D341Med (cell line): ENCODE measurements at places on chromosomes 7 and 10.

- DNase-seq = no peak
Measured at GRCh38 chr7:73758581-73759138, 11.4 kb downstream of the CLDN3 start.

DNA sequence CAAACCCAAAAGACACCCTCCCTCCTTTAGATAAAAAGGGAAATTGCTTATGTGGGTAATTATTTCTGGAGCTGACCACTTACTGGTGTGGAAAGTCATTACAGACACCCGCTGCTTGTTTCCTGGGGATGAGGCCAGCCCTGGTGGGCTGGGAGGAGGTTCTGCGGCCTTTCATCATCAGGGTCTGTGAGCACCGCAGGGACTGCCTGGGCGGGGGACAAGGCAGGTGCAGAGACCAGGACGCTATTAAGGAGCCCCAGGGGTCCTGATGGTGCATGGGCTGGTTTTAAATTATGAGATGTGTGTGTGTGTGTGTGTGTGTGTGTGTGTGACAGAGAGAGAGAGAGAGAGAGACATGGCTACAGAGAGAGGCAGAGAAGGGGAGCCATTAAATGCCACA lies 171.2 kb downstream of the DNAJB6 start:
- DNase-seq = no peak

DNA sequence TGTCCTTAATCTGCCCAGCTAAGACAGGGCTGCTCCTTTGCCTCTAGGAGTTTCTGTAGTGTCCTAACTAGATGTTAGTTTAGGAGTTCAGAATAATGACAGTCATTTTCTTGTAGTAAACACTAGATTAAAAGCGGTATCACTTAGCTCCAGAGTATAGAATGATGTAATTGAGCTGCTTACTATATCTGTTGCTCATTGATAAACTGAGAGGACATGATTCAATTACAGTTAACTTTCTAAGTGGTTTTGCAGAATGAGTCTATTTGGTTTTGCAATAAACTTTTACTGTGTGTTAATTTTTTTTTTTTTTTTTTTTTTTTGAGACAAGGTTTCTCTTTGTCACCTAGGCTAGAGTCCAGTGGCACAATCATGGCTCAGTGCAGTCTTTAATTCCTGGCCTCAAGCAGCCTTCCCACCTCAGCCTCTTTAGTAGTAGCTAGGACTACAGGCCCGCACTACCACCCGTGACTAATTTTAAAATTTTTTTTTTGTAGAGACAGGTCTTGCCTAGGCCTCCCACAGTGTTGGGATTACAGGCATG lies 1.8 kb downstream of the STMP1 start:
- DNase-seq = no peak

- no peak for DNase-seq
Measured at GRCh38 chr7:83472376-83472775, 176.6 kb downstream of the SEMA3E start.

DNA sequence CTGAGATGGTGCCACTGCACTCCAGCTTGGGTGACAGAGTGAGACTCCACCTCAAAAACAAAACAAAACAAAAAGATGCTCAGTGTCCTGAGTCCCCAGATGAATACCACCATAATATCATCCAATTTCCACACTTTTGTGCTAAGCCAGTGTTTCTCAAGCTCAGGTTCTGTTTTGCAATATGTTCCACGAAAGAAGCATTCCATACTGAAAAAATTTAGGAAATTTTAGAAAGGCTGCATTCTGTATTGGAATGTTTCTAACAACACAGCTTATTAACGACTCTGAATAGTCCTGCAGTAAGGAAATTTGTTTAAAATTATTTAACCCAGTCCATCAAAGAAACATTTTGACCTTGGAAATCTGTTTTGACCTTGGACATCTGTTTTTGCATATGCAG lies 142.4 kb downstream of the EPC1 start:
- DNase-seq = no peak

GRCh38 chr7:151825721-151826120 lies 51.2 kb downstream of the PRKAG2 start:
- DNase-seq = no peak
